Stimulated activated CD8-positive, alpha-beta memory T cell treated with anti-CD3 and anti-CD28 coated beads, Interleukin-7, amount 100 ng/mL, for 48 hours (primary cell): ENCODE measurements at places on chromosomes 5 and 9.
A peak's percentile ranks its signal among the peaks of the same experiment; 100 is the strongest.

- DNase-seq: no peak
These were observed 194.9 kb downstream of the ATP10B start for GRCh38 chr5:160657068-160657507.

DNA sequence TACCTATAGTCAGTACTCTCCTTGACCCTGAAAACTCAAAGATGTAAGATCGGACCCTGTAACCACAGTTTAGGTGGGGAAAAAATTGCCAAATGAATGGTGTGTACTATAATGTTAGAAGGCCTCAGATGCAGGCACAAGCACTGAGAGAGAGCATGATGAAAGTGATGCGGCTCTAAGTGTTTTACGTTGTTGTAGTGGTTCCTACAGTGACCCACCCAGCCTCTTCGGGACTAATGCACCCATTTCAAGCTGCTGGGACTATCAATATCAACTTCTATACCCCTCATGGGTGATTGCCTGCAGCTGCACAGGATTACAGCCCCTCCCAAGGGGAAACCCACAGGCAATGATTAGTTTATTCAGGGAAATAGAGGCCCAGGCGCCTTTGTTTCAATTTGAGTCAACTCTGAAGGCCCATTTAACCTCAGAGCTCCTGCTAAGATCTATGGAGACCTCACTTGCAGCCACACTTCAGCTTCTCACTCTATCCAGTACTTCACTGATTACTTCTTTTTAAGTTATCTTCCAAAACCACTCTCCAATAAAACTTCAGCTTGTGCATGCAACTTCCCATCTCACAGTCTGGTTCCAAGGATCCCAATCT lies 340.7 kb downstream of the NR2F1-AS1 start:
- no peak for DNase-seq

DNA sequence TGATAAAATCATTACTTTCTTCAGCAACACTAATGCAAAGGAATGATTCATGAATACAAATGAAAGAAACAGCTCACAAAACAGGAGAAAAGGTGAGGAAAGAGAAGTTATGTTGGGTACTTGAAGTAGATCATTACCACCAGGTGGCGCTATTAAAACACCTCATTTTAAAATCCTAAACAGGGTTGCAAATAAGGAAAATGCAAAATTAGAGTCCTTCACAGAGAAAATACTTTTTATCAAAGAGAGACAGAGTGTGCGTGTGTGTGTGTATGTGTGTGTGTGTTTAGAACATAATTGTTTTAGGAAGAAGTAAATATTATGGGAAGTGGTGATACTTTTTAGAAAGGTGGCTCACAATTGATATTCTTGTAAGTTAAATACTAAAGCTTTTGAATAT lies 49.5 kb upstream of the CD180 start:
- DNase-seq: no peak

GRCh38 chr5:73997960-73998359 lies 372.0 kb downstream of the ARHGEF28 start:
- no peak for DNase-seq

DNA sequence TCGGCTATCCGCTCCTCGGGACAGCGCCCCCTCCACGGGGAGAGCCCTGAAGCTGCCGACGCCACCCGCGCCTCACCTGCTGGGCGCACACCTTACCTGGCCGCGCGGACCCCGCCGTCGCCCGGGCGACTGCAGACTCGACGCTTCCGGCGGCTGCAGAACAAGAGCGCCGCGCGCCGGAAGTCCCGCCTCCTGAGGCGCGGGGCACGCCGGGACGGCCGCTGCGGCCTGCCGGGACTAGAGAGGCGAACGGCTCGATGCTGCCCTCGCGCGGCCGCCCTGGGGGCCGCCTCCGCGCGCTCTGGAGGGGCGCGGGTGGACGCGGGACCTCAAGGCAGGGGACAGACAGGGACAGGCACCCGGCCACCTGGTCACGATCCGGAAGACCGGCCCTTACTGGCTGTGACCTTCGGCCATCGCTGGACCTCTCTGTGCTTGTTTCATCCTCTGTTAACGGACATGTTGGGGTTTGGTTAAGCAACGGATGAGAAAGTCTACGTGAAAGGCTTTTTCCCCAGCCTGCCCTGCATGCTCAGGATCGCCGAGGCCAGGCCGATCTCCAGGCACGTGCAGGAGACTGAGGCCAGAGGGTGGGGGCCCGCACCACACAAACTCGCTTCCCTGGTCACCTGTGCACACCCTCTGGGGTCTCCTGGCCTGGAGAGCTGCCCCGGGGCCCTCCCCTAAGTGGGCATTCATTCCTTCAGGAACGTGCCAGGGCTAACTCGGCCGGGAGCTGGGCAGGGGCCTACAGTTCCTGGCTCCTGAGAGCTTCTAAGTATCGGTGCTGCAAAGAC lies at the start of gene SNAPC4:
SNAPC4 (minus strand) TSS at position 133 of the 797 bp plus-strand sequence. CDS start 1,742 bp downstream, outside the sequence.
- peak; percentile 80 for DNase-seq

- no peak for DNase-seq
These were observed 3.6 kb downstream of the RXRA start for GRCh38 chr9:134329886-134330285.

- DNase-seq: no peak
These were observed 950 bp upstream of the FNBP1 start for GRCh38 chr9:130043654-130044623.

GRCh38 chr5:885529-885928 lies 7.1 kb downstream of the BRD9 start:
- DNase-seq: no peak

GRCh38 chr5:150129813-150130492 lies 25.7 kb downstream of the PDGFRB start:
- DNase-seq: peak; percentile 38

DNA sequence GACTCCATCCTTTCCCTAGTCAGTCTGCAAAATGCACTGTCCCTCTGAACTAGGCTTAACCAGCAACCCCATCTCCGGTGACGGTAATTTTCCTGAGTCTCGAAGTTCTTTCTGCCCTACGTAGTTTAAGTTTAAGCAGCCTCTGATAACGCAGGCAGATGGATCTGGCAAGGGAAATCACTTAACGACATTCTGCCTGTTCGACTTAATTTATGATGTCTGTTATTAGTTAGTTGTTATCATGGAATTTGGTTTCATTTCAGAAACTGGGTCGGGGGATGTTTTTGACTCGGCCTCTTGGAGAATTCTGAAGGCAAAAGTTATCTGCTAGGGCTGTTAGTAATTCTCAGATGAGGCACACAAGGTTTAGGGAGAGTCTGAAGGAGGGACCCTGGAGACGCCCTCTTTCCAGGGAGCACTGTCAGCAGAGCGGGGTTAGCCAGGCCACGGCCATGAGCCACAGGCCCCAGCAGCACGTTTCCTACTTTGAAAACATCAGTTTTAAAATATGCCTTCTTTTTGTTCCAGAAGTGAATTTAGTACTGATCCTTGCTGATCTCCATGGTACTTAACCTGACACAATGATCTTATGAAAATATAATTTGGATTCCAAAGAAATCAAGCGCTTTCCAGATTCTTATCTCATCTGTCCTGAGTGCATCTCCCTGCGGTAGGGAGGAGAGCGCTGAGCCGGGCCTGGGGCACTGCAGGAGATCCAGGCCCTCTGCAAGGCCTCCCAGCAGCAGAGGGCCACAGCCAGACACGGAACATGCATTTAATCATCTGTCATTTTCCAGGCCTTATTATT lies 171.0 kb upstream of the OTULINL start:
- no peak for DNase-seq

- no peak for DNase-seq
These were observed 5.4 kb upstream of the MAP1B start for GRCh38 chr5:72101828-72102227.

- no peak for DNase-seq
These were observed 225.2 kb downstream of the GAS1 start for GRCh38 chr9:86721843-86722705.

DNA sequence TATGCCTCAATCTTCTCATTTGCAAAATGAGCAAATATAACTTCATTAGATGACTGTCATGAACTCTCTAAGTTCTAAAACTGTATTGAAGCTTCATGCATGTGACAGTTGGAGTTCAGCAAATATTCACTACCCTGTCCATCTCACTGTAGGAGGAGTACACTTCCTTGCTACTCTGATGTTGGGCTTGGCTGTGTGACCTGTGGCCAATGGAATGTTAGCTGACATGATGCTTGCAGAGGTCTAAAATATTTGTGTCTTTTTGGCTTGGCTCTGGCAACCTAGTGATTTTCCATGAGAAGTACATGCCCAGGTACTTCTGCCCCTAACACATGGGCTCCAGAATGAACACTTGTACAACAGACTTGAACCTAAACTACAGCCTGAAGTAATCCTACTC lies 203.1 kb upstream of the ANKH start:
- DNase-seq: no peak

DNA sequence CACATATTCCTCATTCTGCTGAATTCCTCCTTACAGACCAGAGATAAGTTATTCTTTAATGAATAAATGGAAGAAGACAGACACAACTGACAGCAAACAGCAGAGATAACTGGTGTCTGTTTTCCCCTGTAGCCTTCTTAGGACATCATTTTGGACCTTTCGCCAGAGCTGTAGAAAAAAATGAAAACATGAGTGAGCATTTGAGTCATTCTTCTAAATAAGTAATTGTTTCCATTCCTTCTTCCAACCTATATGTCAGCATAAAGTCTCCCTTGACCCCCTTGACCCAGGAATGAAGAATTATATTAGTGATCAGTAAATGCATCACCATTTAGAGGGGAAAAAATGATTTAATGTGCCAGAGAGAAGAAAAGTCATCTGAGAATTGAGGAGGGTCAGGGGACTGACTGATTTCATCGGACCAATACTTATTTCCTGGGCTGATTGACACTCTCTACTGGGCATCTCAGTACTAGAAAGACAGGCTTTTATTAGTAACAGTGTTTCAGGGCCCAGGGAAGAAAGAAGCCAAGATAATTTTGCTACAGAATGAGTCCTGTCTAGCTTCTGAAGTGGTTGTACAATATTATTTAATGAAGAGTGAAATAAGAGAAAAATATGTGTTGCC lies 597.0 kb downstream of the PSAT1 start:
- DNase-seq: no peak
